Activated CD4-positive, alpha-beta T cell treated with anti-CD3 and anti-CD28 coated beads, Interleukin-2, amount 50 U/mL, for 16 hours (primary cell): ENCODE measurements at places on chromosomes 13 and 19.
A peak's percentile ranks its signal among the peaks of the same experiment; 100 is the strongest.

- no peak for DNase-seq
Observed at GRCh38 chr19:6458695-6459261, 814 bp downstream of the SLC25A23 start.

DNA sequence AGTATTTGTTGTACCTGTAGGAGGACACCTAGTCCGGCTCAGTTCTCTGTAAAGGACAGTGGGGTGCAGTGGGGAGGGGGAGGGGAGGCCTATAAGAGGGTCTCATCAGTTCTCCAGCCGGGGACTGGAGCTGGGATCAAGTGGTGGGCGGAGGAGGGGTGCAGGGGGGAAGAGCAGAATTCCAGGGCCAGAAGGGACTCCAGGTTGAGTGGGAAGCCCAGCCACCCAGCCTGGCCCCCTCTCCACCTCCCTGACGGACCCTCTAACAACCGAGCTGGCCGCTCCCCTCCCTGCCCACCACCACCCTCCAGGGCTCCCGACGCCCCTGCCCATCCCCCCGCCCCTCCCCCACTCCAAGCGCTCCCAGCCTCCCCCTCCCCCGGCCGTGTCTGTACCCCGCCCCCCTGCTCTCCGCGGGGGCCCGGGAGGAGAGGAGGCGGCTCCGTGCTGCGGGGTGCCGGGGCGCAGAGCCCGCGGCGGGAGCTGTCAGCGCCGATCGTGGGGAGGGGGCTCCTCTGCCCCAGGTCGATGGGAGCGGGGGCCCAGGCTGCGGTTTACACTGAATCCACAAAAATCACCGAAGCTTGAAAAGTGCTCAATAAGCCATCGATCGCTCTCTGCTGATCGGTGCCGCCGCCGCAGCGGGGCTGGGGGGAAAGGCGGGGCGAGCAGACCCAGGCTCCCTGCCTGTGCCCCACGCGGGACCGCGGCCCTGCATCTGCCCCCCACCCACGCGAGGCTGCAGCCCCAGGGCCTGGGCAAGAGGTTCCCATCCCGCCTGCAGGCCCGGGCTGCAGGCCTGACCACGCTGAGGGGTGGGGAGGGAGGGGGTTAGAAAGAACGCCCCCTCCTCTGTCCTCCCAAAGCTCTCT is 34.6 kb upstream of the ONECUT3 start:
- DNase-seq, result no peak

DNA sequence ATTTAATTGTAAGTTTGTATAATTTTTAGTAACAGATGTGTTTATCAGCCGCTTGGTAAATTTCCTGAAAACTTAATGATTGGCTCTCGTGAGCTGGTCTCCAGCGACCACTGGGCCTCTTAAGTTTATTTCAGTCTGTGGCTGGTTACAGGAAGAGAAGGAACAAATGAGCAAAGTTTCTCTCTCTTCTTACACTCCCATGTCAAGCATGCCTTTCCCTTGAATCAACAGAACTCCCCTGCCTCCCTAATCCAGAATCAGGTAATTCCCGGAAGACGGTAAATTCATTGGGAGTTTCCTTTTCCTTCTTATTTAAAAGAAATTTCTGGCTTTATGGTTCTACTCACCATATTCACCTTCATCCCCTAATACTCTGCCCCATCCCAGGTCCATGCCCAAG is 52.5 kb upstream of the POMP start:
- DNase-seq, result no peak

- no peak for DNase-seq
Observed at GRCh38 chr13:24627090-24627714, 53.0 kb upstream of the ATP12A start.

GRCh38 chr13:77298426-77298825 is 28.5 kb downstream of the MYCBP2 start:
- DNase-seq, result no peak

DNA sequence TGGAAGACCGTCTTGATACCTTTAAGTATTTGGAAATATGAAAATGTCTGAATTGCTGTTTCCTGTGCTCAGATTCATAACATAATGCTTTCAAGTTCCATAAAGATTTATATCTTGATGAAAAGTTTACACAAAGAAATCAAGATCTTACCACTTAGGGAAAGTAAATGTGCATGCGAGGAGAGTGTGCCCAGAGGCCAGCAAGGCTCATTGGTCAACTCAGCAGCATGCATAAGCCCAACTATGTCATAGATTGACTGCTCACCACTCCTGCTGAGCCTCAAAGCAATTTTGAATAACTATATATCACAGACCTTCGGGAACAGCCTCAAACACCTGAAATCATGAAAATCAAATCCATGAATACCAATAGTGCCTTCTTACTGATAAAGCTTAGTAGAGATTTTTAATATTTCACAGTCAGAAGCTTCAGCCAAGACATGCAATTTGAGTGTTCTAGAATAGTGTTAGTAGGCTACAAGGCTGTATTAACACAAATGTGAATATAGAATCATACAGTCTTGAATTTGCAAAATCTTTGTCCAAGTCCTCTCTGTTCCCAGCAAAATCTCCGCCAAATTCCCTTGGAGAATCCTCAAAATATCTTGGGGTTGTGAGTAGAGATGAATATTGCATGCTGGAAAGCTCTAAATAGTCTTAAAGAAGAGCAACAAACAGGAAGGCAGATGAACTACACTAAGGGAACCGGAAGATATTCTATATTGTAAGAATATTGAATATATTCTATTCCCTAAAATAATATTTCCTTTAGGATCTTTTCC is 124.1 kb downstream of the DCLK1 start:
- no peak for DNase-seq

- peak; percentile 3 for DNase-seq
Observed at GRCh38 chr13:72782717-72783116, 784 bp downstream of the PIBF1 start.

- no peak for DNase-seq
Observed at GRCh38 chr13:20997301-20998161, 63.9 kb downstream of the LATS2 start.

GRCh38 chr13:114225610-114226009 is 9.1 kb upstream of the CDC16 start:
- no peak for DNase-seq

DNA sequence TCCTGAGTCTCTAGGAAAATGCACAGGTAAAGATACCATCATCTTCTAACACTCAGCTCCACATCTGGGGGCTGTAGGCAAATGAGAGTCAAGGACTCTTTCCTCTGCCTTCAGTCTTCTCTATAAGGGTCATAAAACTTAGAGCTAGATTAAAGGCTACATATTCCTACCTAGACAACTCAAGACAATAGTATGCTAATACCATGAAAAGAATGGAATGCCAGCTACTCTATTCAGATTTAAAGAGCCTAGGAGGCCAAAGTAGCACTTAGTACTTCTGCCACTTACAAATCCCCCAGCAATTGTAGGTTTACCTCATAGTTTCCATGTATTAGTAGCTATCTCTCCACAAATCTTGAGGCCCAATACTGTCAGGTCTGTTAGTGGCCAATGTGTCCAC is 453.0 kb downstream of the SLITRK5 start:
- DNase-seq, result no peak

- no peak for DNase-seq
Observed at GRCh38 chr19:47540748-47541147, 25.9 kb upstream of the NAPA start.

GRCh38 chr13:33112766-33113165 is 96.5 kb downstream of the KL start:
- DNase-seq, result no peak

DNA sequence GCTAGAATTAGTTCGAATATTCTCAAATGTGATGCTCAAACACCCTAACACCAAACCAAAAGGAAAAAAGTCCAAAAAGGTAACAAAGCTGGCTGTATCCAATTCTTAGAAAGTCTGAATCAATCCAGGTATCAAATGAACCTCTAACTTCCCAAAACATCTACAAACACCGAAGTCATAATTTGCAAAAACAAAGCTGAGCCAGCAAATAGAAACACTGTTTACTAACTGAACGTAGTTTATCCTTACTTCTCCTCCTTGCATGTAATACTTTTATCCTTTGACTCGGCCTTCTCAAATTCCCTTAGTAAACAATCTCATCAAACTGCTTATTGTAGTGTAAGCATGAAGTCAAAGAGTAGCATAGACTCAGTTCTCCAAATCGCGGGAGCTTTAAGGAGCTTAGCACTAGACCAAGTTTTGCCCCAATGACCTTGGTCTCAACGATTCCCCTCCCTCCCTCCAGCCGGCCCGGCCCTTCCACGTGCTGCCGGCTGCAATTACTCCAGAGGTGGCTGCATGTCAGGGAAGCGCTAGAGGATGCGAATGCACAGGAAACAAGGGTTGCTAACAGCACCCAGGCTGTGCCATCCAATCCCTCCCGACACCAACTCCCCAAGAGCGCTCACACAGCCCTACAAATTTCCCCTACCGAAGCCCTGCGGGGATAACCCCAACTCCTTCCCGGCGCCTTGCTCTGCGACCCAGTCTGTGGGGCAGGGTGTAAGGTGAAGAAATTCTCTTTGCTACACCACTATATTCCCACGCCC is 693 bp downstream of the XPO4 start:
- peak; percentile 50 for DNase-seq

DNA sequence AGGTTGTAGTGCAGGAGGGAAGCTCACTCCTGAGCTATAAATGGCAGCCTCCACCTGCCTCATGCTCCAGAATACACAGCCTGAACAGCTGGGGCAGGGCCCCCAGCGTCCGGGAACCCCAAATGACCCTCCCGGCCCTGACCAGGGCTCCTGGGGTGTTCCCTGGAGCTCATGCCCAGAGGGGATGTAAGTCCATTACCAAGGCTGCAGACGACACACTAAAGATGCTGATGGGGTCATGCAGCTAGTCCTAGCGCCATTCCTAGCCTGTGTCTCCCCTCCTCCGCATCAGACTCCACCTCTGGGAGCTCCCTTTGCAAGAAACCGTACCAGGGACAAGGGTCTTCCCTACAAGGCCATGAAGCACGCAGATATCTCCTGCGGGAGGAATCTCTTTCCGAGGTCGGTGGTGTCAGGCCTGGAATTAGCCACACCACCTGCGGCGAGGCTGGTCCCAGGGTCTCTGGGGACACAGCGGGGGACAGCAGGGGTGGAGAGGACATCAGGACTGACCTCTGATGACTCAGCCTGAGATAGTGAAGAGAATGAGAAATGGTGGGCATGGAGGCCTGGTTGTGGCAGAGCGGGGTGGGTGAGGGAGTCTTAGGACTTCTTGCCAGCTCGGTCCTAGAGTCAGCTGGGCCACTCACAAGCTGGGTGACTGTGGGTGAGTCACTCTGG is 11.9 kb upstream of the TPM4 start:
- no peak for DNase-seq

GRCh38 chr19:30276011-30276882 is 95.9 kb upstream of the ZNF536 start:
- DNase-seq, result no peak

GRCh38 chr19:23769691-23770468 is 11.2 kb upstream of the ZNF681 start:
- no peak for DNase-seq
